ENCODE measurements at places on chromosomes 2 and 18.

GRCh38 chr2:206211657-206212255 lies 52.1 kb downstream of the EEF1B2 start:
- DNase-seq, result no peak

- no peak for DNase-seq
Observed at GRCh38 chr2:18063826-18064470, 185.5 kb downstream of the KCNS3 start.

GRCh38 chr2:211408483-211408891 lies 852.1 kb downstream of the CPS1 start:
- DNase-seq, result no peak

DNA sequence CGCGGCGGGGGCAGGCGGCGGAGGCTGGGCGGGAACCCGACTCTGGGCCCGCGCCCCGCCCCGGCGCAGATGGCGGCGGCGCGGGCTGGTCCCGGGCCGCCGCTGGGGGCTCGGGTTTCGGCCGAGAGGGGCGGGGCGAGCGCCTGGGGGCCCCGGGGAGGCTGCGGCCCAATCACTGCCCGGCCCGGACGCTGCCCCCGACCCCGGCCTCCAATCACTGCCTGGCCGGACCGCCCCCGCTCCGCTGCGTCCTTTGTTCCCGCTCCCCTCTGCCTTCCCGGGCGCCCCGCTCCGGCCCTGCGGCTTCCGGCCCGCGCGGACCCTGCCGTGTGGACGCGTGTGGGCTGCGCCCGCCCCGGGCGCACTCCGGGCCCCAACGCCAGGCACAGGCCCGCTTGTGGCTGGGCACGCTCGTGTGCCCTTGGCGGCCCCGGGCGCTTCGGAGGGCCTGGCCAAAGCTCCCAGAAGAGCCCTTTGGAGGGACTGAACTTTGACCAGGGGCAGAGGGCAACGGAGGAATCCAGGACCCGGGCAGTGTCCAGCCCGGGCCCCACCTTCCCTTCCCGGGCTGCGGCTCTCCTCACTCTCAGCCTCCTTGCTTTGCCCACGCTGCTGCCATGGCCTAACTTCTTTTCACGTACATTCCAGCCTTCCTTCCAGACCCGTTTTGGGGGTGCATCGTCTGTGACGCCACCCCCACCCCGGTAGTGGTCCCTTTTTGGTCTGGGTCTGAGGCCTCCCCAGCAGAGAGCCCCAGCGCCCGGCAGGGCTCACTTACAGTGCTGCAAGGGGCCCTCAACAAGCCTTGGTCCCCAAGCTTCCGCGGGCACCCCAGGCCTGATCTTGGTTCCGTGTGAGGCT lies 27.1 kb upstream of the PTMA start:
- no peak for DNase-seq
